Inflammatory macrophage treated with lipopolysaccharide for 4 hours (primary cell): ENCODE measurements at places on chromosomes 5 and 9.

GRCh38 chr9:134738869-134739659, 97.5 kb downstream of the COL5A1 start:
- peak; percentile 36 for DNase-seq

- peak; percentile 86 for DNase-seq
Measured at GRCh38 chr5:181243564-181244343, at the start of gene RACK1. RACK1 (minus strand) TSS chr5:181243906; CDS start chr5:181243800, 106 bp downstream.

GRCh38 chr9:128201441-128202369, 1.5 kb upstream of the DNM1 start:
- no peak for DNase-seq

DNA sequence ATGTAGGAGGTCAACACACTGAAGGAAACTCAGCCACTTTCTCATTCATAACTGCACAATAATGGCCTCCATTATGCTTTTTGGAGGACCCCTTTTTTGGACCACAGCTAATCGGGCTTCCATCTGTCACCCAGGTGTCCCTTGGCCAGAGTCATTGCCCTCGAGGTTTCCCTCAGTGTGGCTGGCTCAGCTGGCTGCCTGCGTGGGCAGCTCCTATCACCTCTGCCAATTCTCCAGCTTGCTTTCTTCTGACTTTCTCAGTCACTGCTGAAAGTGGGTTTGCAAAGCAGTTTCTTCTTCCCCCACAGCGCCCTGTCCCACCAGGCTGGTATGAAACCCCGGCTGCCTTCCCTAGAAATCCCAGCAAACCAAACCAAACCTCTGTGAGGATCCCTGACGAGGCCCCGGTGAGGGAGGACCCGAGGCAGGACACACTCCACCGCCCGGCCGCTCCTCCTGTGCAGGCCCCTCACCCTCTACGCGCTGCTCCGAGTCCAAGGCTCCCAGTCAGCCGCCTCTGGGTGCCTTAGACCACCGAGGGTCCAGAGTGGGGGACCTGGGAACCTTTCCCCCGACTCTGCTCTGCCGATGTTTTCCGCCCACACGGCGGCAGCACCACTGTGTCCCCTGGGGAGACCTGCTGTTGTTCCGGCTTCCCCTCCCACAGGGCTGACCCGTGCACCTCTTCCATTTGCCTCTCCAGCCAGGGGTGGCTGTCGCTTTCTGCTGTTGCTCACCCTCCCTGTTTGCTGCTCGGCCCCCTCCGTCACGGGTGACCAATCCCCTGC, 109.5 kb downstream of the TENT4A start:
- no peak for DNase-seq

GRCh38 chr5:179994583-179995323, 76.8 kb downstream of the RNF130 start:
- peak; percentile 70 for DNase-seq

DNA sequence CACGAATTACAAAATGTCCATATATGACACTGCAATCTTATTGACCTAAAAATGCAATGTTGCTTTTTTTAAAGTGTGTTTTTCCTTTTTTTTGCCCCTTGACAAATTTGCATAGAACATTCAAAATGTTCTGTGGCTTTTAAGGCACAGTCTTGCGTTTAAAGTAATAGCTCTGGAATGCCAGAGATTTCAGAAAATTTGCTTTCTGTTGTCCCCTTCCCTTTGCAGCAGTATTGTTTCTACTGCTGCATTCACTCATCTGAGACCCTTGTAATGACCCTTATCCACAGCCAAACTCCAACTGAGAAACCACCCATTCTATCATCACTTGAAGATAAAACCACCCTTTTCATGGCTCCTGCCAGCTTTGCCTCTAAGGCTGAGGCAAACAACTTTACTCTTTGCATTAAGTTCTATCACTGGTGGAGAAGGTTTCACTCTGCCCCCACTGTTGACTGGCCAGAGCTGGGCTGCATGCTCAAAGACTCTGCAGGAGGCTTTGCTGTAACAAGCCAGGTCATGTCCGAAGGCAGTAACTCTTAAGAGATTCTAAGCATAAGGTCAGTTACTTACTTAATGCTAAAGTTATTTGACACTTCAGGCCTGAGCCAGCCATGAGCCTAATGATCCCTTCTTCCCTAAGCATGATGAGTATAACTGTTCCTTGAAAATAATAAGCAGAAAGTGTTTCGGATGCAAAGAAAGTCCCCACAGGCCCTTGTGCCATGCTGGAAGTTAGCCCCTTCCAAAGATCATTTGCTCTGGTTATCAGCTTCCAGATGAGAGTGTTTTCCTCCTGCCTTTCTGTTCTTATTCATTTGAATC, 101.9 kb downstream of the CD180 start:
- DNase-seq, result no peak

GRCh38 chr9:114084282-114085073, 6.4 kb upstream of the AMBP start:
- DNase-seq, result no peak

GRCh38 chr5:56973473-56973872, 21.6 kb upstream of the MIER3 start:
- DNase-seq, result no peak

DNA sequence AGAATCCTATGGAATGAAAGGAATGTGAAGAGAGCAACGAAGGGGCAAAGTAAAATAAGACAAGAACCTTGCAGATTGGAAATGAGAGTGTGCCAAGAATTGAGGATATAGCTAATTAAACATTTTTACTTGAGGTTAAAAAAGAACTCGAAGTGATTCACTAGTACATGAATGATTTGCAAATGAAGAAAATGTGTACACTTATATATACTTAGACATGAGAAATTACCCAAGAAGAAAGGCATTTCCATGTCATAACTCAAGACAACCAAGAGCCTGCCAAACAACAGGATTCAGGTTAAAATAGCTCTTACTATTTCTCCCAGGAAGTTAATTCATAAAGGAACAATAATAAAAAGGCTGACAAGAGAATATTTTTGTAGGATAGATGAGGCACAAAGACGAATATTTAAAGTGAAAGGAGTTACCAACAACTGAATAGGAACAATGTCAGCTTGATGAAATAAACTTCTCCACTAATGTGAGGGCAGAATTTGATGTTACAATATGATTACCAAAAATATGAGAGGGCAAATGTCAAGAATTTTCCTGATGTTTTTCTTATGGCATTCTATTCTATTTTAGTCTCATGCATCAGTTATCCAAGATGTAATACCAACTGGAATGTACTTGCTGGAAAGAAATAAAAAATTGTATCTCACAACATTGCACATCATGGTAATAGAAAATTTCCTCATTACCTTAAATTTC, 18.9 kb upstream of the NPR3 start:
- no peak for DNase-seq

DNA sequence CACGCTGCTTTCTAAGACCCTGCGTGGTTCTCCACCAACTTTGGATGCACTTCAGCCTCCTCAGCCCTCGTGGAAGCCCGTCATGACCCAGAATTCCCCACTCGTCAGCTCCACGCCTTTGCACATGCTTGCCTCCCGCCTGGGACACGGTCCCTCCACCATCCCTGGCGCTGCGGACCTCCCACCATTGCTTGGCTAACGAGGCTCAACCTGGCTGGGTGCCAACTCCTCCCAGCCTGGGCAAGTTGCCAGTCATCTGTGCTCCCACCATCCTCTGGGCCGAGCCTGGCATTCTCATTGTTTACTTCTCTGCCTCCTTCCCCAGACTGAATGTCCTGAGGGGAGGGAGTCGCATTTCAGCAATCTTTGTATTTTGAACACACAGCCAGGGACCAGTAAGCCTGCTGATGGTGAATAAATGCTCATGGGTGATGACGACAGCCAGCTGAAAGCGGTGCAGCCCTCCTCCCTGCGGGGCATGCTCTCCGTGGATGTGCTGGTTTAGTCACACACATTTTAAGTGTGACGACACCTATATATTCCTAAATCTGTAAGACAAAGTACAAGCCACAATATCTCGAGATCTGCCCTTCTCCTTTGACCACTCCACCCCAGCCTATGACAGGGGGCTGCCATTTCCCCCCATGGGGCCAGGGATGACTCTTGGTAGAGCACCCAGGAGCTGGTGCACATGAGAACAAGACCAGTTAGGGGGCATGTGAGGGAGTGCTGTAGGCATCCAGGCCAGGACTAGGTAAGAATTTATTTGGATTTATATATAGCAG, 37.6 kb downstream of the ANKRD33B start:
- DNase-seq, result no peak

- no peak for DNase-seq
Measured at GRCh38 chr5:152838241-152838786, 433.2 kb upstream of the NMUR2 start.

- DNase-seq, result no peak
Measured at GRCh38 chr9:19939734-19940278, 151.0 kb upstream of the SLC24A2 start.

- no peak for DNase-seq
Measured at GRCh38 chr5:146793709-146794108, 84.8 kb downstream of the PPP2R2B start.

GRCh38 chr9:34636791-34637355, 714 bp downstream of the SIGMAR1 start:
- no peak for DNase-seq

DNA sequence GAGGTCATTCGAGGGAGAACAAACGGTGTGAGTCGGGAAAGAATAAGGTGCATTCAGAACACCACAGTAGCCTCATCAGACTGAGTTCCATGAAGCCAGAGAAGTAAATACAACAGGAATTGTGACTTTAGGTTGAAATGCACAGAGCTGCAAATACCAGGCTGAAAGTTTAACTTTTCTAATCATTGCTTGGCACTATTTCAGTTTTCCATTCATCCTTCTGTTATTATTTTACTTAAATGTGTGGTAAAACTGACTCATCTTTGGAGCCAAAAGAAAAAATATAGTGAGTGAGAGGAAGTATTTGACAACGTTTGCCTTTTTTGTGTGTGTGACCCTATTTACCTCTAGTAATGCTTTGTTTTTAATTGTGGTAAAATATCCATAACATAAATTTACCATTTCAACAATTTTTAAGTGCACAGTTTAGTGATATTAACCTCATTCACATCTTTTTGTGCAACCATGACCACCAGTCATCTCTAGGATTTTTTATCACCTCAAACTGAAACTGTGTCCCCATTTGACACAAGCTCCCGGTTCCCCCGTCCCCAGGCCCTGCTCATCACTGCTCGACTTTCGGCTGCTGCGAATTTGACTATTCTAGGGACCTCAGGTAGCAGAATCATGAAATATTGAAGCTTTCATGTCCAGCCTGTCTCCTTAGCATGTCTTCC, 166.8 kb downstream of the HSD17B3 start:
- DNase-seq, result no peak

- peak; percentile 47 for DNase-seq
Measured at GRCh38 chr9:97109194-97109811, 70.4 kb upstream of the CTSV start.

DNA sequence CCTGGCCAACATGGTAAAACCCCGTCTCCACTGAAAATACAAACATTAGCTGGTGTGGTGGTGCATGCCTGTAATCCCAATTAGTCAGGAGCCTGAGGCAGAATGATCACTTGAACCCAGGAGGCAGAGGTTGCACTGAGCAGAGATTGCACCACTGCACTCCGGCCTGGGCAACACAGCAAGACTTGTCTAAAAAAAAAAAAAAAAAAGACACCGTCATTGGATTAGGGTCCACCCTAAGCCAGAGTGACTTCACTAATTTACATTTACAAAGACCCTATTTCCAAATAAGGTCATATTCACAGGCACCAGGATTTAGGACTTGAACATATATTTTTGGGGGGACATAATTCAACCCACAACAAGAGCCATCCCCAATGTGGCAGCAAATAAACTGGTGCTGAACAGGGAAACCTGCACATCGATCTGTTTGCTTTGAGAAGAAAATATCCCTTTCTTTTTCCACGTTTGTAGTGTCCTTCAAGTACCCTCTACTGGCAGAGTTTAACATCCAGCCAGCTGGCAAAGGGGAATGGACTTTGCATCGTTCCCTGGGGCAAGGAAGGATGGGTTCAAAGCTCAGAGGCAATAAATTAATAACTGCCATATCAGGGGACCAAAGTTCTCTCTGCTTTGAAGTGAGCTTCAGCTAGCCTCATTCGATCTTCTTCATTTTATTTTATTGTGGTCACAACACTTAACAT, 3.7 kb upstream of the DNAJC25 start:
- no peak for DNase-seq

GRCh38 chr9:128251732-128252100, 24.1 kb downstream of the GOLGA2 start:
- no peak for DNase-seq

DNA sequence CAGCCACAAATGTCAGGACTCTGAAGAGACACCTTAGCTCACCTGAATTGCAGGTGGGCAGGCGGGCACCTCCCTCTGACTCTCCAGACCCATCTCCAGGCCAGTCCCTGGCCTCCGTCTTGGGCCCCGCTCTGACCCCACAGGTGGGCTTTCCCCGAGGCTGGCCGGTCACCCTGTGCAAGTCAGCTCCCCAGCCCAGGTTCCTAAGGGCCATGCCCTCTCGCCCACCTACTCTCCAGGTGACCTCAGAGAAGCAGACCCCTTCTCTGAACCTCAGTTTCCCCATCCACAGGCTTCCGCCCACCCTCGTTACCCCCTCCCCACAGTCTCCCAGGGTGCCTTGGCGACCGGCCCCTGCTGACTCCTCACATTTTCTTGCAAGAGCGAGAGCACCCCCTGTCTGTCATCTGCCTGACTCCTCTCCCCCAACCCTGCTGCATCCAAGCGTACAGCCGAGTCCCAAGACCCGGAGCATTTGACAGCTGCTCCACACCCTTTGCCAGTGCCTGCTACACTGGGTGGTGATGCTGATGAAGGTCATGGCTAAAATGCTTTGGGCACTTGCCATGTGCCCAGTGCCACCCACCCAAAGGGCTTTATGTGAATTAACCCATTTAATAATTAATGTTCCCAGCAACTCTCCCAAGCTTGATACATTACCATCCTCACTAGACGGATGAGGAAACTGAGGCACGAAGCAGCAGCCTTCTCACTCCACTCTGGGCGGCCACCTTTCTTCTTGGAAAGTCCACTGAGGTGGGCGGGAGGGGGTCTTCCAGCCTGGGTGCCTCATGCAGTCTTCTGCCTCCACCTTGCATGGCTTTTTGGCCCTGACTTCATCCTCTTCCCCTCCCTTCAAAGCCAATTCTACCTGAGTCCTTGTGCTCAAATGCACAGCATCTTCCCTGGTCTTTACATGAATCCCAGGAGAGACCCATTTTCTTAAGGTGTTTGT, 51.1 kb upstream of the ORM1 start:
- peak; percentile 5 for DNase-seq

- no peak for DNase-seq
Measured at GRCh38 chr9:20014168-20014567, 225.3 kb upstream of the SLC24A2 start.

- DNase-seq, result peak; percentile 70
Measured at GRCh38 chr9:3989915-3990314, 310.0 kb downstream of the GLIS3 start.

GRCh38 chr5:79255786-79256557, 20.0 kb downstream of the JMY start:
- DNase-seq, result peak; percentile 6

DNA sequence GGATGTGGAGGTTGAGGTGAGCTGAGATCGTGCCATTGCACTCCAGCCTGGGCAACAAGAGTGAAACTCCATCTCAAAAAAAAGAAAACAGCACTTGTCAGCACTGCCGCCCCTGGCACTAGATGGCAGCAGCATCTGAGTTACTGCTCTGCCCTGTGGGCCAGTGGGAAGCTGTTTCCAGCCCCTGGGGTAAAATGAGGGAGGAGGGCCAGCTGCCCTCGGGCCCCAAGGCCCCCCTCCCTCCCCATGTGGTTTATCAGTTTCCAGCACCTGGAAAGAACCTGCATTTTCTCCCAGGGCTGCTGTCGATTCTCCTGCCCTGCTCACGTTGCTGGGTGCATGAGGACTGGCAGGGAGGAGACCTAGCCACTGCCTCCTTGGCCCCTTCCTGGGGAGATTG, 13.2 kb upstream of the CEL start:
- DNase-seq, result peak; percentile 47
